ENCODE measurements at places on chromosomes 1 and 21. TPM values are rescaled to one million over a fixed set of nuclear protein-coding genes. Genes with fewer than 3 reads are reported as not detected.

The SOX13 gene
- total RNA-seq = 12.4 TPM

The CAMSAP2 gene
- 37.5 TPM for total RNA-seq

The ANXA9 gene
- total RNA-seq = not detected

The CRYAA gene
- not detected for total RNA-seq

The ASCL5 gene
- total RNA-seq = not detected

The SPRR2F gene
- total RNA-seq = not detected

The FAM72B gene
- not detected for total RNA-seq

The TGFB2 gene
- total RNA-seq = 1.5 TPM

The WDR64 gene
- not detected for total RNA-seq

The MEGF6 gene
- total RNA-seq = 7.3 TPM

The PTPN7 gene
- 0.27 TPM for total RNA-seq

The HMCN1 gene
- total RNA-seq = 5.7 TPM

DNA sequence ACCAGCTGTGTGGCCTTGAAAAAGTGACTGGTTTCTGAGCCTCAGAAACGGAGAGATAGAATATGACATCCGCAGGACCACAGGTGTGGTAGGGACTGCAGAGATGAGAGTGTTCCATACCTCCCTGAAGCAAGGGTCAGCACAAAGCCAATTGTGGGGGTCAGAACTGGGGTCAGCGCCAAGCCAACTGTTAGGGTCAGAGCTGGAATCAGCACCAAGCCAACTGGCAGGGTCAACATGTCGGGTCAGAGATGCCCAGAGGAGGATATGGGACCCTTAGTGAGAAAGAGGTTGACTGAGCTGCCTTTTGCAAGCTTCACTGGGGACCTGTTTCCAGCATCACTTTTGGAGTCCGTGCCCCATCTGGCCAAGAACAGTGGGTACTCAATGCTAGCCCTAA is 93.9 kb downstream of the MATN1 start:
- DNase-seq = no peak

DNA sequence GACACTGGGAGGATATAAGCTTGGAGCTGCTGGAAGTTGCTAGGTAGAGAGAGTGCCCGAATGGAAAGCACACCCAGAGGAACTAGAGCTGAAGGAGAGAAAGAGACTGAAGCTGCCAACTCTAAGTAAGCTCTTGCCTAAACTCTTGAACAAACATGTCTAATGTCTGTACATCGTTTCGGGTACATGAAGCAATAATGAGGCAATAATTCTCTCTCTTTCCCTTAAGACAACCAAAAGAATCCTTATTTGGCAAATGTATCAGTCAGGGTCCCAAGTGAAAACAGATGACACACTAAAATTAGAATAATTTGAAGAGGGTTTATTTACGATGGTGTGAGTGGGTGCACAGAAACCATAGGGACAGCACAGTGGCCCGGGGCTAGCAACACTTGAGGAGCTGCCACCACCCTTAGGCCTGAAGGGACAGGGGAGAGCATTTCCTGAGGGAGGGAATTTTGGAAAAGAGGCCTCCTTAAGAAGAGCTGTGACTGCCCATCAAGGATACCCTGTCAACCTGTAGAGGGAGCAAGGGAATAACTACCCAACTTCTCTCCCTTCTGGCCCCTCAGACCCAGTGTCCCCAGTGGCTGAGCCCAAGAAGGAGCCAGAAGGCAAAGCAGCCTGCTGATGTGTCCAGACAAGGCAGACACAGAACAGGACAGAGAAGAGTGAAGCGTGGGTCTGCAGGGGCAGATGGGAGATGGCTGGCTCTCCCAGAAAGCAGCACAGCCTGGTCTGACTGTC is 36.1 kb upstream of the KHDRBS1 start:
- DNase-seq = no peak

DNA sequence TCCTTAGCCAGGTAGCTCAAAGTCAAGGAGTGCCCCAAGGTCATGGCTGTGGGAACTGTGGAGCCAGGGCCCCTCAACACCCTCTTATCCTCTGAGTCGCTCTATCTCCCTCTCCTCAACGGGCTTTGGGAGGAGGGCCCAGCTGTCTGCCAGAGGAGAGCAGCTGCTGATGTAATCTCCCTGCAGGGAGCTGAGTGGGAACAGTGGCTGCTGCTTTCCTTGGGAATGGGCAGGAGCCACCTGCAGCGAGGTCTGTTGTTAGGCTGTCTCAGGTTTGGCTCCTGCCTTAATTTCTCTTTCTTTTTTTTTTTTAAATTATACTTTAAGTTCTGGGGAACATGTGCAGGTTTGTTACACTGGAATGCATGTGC is 58.8 kb upstream of the MAP1LC3C start:
- no peak for DNase-seq

DNA sequence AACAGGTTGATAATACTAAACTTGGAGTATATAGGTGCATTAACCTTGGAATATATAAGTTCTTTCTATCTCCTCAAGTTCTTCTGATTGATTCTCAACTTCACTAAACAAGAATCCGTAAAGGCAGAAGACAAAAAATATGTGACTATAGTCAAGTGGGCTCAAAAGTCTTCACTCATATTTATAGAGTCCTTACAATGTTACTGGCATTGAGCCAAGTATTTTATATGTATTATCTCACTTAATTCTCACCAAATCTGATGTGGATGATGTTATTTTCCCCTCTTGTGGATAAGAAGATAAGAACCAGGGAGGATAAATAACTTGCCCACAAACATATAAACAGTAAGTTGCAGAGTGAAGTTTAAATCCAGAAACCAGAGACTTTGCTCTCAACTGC is 486.9 kb downstream of the LRRIQ3 start:
- DNase-seq = no peak

- DNase-seq = no peak
These were observed 62.5 kb upstream of the TRAPPC10 start for GRCh38 chr21:43949499-43950208.

GRCh38 chr1:1796466-1796865 is 18.2 kb upstream of the NADK start:
- no peak for DNase-seq

DNA sequence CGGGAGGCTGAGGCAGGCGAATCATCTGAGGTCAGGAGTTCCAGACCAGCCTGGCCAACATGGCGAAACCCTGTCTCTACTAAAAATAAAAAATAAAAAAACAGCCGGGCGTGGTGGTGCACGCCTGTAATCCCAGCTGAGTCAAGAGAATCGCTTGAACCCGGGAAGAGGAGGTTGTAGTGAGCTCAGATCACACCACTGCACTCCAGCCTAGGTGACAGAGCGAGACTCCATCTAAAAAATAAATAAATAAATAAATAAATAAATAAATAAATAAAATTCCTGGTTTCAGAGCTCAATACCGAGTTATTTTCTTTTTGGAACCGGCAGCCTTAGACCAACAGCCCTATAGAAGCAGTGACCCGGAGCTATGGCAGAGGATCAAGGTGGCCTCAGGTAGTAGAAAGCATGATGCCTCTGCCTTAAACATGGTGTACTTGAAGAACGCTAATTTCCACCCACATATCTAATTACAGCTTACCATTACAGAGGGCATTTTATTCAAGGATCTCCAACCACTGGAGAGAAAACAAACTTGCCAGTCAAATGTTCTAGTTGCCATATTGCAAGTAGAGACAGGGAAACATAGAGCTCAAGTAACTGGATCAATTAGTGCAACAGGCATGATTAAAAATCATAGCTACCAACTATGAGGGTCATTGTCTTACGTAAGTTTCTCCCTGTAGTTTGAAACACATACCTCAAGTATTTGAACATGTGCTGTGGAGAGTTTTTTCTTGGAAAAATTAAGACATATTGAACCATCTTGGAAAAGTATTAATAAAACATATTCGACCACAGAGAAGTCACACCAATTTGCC is 2.0 kb upstream of the ENAH start:
- DNase-seq = no peak

DNA sequence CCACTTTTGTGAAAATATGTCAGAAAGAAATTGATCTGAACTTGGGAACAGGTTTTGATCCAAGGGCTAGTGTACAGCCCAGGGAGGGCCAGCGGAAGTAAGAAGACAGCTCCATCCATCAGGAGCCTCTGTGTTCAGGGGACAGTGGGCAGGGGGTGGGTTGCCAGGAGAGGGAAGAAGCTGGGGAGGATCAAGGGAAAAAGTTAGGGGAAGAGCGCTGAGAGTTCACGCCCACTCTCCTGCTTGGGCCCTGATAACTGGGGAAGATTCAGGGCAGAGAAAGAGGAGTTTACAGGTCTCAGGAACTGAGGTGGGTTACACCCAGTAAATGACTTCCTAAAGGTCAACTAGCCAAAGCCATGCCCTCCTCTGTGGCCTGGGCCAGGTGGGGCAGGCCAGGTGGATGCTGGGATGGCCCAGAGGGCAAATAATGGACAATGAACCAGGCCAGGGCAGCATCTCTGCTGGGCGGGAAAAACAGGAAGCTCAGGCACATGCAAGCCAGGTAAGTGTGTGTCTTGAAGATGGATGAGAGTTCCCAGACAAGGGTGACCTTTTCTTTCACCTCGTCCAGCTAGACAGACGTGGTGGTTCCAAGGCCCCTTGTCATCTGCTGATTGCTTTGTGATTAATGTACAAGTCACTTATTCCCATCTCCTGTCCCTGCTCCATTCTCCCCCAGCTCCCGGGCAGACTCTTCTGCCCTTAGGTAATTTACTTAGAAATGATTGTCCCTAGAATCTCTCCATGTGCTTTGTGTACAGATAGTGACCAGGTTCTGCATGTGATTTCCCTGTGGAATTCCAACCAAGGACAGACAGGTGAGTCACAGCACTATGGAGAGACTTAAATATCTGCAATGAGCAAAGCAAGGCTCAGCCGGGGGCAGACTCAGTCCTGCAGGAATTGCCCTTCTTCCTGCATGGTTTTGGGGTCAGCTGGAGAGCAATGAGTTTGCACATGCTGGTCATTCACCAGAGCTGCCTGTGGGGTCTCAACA is 57.0 kb downstream of the MDM4 start:
- no peak for DNase-seq

DNA sequence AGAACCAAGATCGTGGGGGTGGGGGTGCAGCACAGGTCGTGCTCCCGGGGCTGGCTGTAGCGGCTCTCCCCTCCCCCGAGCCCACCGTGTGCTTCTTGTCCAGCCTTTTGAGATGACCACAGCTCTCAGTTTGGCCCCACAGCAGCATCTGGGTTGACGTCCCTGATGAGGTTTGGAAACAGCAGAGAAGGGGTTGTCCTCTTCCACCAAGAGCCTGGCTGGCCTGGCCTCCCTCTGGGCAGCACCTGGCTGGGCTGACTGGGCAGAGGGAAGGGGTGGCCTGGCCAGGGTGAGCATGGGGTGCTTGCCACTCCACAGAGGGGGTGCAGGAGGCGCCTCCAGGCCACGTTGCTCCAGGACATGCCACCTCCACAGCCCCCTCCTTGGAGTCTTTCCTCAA is 61.5 kb downstream of the SKI start:
- DNase-seq = no peak

- peak; percentile 54 for DNase-seq
These were observed 852 bp downstream of the KTI12 start for GRCh38 chr1:52032785-52033131.

GRCh38 chr1:234853906-234854644 is 244.1 kb upstream of the IRF2BP2 start:
- no peak for DNase-seq

- no peak for DNase-seq
These were observed 112.2 kb upstream of the MROH9 start for GRCh38 chr1:170823120-170823519.

DNA sequence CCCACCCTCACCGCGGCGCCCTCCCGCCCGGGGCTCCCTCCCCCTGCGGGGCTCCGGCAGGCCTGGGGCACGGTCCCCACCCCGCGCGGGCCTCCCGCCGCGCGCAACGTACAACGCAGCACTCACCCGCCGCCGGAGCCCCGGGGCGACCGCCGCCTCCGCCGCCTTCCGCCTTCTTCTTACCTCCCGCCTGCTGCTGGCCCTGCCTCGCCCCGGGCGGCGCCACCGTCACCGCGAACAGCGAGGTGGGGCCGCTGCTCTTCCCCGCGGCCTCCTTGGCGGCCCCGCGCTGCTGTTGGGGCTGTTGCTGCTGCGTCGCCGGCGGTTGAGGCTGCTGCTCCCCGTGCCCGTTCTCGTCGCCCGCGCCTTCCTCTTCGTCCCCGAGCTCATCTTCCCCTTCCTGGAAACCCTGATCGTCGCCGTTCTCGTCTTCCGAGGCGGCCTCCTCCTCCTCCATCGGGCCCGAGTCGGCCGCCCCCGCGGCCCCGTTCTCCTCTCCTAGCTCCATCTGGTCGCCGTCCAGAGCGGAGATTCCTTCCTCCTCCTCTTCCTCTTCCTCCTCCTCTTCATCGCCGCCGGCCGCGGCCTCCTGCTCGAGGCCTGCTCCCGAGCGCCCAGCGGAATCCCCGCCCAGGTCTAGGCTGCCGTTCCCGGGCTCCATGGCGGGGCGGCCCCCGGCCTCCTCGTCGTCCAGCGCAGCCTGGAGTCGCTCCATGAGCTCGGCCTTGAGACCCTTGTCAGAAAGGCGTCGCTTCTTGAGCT is 671 bp downstream of the HNRNPU start:
- DNase-seq = peak; percentile 59

GRCh38 chr21:38377165-38378088 is 120.6 kb downstream of the KCNJ15 start:
- DNase-seq = no peak

- no peak for DNase-seq
These were observed 43.2 kb downstream of the GDAP2 start for GRCh38 chr1:117886101-117886795.

DNA sequence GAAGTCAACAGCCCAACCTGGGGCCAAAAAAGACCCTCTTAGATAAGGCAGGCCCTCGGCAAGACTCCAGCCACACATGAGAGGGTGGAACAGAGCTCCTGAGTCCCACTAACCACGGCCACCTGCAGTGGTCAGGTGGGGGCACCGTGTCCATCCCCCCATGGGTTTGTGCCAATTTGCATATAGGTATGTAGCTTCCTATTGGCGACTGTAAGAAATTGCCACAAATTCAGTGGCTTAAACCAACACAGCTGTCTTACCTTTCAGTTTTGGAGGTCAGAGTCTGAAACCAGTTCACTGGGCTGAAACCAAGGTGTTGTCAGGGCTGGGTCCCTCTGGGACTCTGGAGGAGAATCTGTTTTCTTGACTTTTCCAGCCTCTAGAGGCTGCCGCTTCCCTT is 59.3 kb downstream of the COL18A1 start:
- DNase-seq = no peak

All from Right ventricle myocardium superior (tissue), 1 donor.